Inflammatory macrophage (primary cell): ENCODE measurements at places on chromosomes 16 and 17.

DNA sequence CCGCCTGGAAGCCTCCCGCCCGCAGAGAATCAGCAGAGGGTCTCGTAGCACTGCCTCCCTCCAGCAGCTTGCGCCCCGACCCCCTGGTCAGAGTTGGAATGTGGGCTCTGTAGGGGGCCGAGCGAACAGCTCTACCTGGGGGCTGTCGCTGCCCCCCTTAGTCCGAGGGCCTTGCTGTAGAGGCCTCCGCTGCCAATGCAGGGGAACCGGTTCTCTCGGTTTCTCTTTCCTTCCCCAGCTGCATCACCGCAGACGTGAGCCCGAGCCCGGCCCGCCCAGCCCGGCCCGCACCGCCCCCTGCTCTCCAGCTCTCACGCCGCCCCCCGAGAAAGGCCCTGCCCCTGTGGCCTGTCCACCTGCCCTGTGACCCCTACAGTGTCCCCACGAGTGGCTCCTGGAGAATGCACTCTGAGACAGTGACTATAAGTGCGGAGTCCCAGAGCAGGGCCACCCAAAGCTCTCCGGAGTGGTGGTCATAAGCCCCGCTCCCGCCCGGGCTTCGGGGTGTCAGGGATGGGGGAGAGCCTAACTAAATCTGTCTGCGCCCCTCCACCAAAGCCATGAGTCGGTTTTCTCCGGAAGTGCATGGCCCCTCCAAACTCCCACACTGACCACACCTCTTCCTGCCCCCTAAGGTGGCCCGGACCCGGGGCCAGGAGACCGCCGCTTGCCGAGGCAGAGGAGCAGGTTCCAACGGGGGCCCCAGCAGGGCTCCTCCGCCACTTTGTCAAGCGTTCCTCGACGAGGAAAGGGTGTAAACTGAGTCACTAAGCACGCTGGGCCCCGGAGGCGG is 1.7 kb downstream of the ARHGAP27 start:
- no peak for DNase-seq

GRCh38 chr17:65850486-65850885 is 289.0 kb upstream of the AXIN2 start:
- DNase-seq = peak; percentile 31

GRCh38 chr17:29077320-29077719 is 34.4 kb downstream of the PIPOX start:
- no peak for DNase-seq

DNA sequence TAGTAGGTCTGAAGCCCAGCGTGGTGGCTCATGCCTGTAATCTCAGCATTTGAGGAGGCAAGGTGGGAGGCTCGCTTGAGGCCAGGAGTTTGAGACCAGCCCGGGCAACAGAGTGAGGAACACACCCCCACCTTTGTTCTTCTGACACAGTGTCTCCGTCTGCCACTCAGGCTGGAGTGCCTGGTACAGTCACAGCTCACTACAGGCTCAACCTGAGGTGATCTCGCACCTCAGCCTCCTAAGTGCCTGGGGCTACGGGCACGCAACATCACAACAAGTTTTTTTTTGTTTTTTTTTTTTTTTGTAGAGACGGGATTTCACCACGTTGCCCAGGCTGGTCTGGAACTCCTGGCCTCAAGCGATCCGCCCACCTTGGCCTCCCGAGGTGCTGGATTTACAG is 6.7 kb upstream of the TLCD3A start:
- DNase-seq = no peak

- DNase-seq = peak; percentile 75
Observed at GRCh38 chr16:21645261-21645721, 7.1 kb downstream of the IGSF6 start.

DNA sequence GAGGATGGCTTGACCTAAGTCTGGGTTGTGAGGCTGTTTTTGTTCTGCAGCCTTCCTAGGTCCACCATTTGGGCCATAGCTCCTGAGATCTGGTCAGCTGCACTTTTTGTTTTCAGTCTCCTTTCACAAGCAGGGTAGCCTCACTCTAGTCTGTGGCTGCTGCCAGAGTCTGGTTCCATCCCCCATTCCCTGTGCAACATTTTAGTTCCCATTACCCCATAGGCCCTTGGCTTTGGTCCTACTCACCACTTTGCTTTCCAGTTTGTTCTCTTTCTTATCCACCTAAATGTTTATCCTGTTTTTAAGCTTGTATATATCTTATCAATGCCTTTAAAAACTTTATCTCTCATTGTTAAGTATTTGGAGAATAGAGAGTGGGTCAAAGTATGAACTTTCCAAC is 6.5 kb upstream of the XYLT2 start:
- no peak for DNase-seq

- DNase-seq = peak; percentile 96
Observed at GRCh38 chr16:370443-370842, at the start of gene MRPL28. Gene MRPL28 (minus strand): TSS chr16:370538. CDS start chr16:370218, 320 bp downstream.

DNA sequence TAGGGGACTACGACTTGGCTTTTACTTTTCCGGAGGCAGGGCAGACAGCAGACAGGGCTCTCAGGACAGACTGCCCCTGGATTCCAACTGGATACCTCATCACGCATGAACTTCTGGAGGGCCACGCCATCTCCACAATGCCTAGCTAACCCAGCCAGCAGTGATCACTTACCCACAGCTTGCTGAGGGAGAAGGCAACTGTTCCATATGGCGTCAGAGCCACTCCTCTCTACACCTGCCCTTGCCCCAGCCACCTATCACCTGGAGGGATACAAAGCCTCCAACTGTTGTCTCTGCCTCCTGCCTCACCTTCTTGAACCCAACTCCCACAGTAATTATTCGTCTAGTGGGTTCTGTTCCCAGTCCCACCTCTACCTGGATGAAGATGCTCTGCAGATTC is 8.8 kb downstream of the MYO19 start:
- no peak for DNase-seq

DNA sequence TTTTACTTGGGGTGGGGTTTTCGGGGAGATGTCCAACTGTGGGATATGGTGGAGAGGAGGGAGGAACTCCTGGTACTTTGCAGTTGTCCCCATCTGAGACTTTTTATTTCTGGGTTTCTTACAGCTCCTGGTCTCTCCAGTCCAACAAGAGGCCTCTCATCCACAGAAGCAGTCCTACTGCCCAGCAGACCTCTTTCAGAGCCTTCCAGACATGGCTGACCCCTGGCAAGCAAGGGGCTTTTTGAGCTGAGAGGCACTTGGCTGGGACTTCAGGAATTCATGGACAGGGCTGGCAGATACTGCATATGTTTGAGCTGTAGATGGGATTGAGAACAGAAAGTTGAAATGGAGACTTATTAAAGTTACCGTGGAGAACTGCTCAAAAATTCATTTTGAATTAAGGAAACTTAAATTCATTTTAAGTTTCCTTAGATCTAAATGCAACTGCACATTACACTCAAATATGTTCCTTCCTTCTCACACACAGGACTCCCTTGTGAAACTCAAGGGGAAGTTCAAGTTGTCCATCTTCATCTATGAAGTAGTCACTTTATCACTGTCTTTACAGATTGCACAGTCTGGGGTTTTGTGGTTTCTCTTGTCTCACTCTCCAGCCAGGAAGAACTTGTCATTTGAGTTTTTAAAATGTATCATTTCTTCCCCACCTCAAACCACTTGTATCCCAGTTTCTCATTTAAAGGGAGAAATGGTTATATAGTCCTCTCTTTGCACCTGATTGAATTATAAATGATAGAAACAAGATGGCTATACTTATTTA is 1.1 kb downstream of the LASP1NB start:
- peak; percentile 77 for DNase-seq

- DNase-seq = no peak
Observed at GRCh38 chr16:86668136-86668910, 90.0 kb downstream of the FOXL1 start.

DNA sequence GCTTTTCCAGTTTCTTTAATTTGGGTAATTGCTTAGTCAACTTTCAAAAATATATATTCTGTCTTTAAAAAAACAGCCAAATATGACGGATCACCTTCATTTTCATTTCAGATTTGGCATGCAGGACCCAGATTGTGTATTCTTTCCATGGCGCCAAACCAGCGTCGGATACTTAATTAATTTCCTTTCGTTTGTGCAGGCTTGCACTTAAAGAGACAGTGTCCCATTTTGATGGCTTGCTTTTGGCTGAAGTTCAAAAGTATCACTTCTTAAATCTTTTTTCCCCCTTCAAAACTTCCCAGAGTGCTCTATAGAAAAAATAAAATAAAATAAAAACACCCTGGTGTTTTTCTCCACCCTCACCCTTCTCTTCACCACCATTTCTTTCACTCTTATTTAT is 394.5 kb upstream of the SOX9 start:
- no peak for DNase-seq

GRCh38 chr16:89909777-89910716 is 8.6 kb upstream of the MC1R start:
- peak; percentile 86 for DNase-seq

DNA sequence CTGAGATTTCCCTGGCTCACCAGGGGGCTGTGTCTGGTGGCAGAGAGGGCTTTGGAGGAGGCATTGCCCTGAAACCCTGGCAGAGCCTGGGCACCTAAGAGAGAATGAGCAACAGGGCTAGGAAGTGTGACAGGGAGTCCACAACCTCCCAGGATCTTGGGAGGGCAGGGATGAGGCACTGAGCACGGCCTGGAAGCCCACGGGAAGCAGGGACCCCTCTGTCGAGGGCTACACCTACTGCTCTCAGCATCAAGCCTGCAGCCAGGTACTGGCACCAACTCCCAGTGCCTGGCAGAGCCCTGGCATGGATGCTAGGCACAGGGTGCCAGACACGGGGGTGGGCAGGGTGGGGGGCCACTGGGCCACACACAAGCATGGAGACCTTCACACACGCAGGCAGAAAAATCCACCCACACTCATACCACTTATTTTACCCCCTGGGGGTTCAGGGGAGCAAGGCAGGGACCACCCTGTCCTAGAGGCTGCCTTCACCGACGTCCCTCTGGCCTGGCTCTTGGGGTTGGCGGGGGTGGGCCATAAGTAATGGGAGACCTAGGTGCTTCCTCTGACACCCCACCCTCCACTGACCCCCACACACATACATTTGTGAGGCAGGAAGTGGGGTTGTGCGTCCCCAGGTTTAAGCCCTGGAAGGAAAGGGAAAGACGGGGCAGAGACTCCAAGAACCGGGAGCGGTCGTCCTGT is 970 bp upstream of the HSD11B2 start:
- DNase-seq = no peak

DNA sequence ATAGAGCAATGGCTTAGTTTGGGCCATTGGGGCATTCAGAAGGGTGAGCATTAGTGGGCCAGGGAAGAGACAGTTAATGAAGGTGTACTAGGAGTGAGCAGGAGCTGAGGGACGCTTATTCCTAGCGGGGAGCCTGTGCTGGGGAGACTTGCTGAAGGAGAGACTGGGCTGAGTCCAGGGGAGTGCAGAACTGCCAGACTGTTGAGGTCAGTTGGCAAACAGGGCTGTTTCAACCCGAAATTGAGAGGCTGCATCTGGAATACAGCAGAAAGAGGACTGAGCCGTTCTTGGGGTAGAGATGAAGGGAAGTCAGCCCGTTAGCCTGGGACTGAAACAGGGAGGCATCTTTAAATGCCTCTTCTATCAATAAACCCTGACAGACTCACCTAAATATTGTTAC is 33.2 kb downstream of the MAP2K6 start:
- DNase-seq = no peak

- DNase-seq = no peak
Observed at GRCh38 chr16:27851586-27851985, 211.9 kb downstream of the GSG1L start.

GRCh38 chr17:31446195-31446967 is 54.9 kb downstream of the RAB11FIP4 start:
- DNase-seq = no peak

DNA sequence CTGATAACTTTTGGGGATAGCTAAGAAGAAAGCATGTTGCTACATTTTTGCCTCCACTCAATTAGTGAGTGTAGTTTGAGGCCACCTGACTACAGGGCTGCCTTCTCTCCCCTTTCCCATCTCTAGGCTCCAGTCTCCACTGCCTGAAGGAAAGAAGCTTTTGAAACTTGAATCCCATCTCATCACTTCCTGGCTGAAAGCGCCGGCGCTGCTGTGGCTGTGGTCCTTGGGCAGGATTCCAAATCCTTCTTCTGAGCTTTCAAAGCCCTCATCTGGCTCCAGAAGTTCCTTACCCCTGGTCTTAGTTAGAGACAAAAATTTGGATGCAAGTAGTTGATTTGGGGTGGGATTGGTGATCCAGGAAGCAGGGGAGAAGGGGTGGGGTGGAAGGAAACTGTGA is 119.4 kb downstream of the FOXL1 start:
- DNase-seq = no peak

GRCh38 chr17:17924857-17925250 is 47.3 kb downstream of the TOM1L2 start:
- DNase-seq = peak; percentile 31

DNA sequence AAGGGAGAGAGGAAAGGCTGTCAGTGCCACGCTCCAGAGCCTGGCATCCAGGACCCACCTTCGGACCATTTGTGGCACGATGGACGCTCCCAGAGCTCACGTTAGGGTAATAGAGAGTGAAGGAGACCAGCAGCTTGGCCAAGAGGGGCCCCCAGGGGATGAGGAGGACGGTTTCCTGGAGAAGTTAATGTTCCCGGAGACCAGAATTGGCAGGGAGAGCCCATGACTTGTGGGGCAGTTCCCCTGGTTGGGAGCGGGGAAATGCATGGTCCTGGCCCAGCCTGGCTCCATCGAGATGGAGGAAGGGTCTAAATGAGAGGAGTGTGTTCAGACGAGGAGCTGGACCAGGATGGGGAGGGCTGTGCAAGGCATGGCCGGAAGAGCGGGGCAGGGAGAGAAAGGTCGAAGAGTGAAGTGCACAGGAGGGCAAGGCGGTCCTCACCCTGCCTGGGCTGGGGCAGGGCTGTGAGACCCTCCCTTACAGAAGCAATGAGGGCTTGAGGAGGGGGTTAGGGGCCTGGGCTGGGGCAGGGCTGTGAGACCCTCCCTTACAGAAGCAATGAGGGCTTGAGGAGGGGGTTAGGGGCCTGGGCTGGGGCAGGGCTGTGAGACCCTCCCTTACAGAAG is 2.9 kb upstream of the HIC1 start:
- no peak for DNase-seq

GRCh38 chr17:50908140-50908859 is 42.1 kb upstream of the TOB1 start:
- DNase-seq = peak; percentile 26

GRCh38 chr16:80580109-80580832 is 39.5 kb downstream of the DYNLRB2 start:
- no peak for DNase-seq

- no peak for DNase-seq
Observed at GRCh38 chr17:39450051-39450450, 1.0 kb downstream of the MED1 start.

- DNase-seq = no peak
Observed at GRCh38 chr16:89237733-89238132, 20.2 kb downstream of the ZNF778 start.

DNA sequence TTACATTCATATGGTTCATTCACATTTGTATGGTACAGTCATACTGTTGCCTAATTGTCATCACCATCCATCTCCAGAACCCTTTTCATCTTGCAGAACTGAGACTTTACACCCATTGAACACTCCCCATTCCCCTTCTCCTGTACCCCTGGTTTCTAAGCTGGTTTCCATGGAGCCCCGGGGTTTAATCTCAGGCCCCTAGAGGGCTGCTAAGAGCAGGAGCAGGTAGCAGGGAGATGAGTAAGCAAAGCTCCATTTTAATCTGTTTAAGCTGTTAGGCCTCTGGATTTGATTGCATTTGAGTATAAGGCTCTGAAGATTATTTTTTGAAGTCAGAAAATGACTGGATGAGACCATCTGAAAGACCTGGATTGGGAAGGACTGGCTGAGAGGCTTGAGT is 68.5 kb upstream of the RPL38 start:
- no peak for DNase-seq

- DNase-seq = no peak
Observed at GRCh38 chr16:79784007-79784406, 183.5 kb upstream of the MAF start.

- DNase-seq = no peak
Observed at GRCh38 chr17:64336760-64337413, 53.8 kb downstream of the PECAM1 start.

- peak; percentile 33 for DNase-seq
Observed at GRCh38 chr17:27466376-27466742, 10.1 kb downstream of the KSR1 start.
